Psoas muscle (tissue), 8 donors: ENCODE measurements at places on chromosomes 16 and 17. TPM values are rescaled to one million over a fixed set of nuclear protein-coding genes. Genes with fewer than 3 reads are reported as not detected.

Gene TMEM107
- 1.2 TPM for total RNA-seq

Gene KRT12
- not detected for total RNA-seq

GRCh38 chr17:34082404-34082803 lies 172.7 kb upstream of the CCL2 start:
- DNase-seq: no peak

Gene MYO1D
- total RNA-seq: 5.9 TPM

Gene NTN1
- 1.4 TPM for total RNA-seq

DNA sequence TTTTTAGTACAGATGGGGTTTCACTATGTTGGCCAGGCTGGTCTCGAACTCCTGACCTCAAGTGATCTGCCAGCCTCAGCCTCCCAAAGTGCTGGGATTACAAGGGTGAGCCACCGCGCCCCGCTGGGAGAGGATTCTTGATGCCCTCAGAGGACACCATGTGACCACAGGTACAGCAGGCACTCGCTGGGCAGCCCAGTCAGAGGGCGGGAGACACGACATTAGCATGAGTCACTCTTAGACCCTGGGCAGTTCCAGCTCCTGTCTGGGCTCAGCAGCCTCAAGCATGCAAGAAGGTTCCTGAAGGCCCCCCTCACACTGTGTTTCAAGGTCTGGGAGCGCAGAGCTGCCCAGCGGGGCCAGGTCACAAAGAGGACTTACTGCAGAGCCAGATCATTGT lies 11.9 kb downstream of the STAC2 start:
- DNase-seq: no peak

Gene SLC12A3
- total RNA-seq: not detected

DNA sequence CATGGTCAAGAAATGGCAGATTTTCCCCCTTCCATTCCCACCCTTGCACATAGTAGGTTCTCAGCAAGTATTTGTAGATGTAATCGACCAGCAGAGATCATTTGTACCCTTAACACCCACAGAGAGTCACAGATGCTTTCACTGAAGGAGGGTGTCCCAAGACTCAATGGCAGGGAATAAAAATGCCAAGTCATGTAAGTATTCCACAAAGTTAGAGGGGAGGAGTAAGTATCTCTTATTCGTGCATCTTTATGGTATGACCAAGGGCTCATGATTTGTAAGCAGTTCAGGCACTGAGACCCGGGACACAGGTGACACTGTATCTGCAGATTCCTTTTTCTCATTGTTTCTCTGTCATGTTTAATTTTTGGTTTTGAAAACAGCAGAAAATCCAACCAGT lies 489.6 kb downstream of the MAF start:
- DNase-seq: no peak

GRCh38 chr16:12655537-12655936 lies 148.2 kb downstream of the CPPED1 start:
- DNase-seq: no peak

GRCh38 chr17:42361781-42362186 lies 26.5 kb downstream of the STAT3 start:
- no peak for DNase-seq

Gene MFSD6L
- total RNA-seq: not detected

GRCh38 chr17:8629371-8630226 lies 926 bp downstream of the MYH10 start:
- peak; percentile 56 for DNase-seq

DNA sequence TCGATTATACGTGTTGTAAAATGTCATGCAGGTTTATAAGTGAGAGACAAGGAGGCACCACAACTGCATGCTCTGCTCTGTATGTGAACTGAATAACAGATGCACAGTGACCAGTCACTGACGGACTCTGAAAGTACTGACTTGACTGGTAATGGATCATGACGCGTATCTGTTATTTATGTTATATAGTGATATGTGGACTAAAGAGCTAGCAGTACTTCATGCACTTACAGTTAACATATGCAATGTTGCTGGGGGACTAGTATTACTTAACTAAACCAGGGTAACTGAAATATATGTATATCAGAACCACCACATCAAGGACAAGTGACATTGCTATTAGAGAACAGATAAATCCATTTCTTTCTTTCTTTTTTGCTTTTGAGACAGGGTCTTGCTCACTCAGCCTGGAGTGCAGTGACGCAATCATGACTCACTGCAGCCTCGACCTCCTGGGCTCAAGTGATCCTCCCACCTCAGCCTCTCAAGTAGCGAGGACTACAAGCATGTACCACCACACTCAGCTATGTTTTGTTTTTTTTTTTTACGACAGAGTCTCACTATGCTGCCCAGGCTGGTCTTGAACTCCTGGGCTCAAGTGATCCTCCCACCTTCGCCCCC lies 17.2 kb downstream of the COIL start:
- no peak for DNase-seq

DNA sequence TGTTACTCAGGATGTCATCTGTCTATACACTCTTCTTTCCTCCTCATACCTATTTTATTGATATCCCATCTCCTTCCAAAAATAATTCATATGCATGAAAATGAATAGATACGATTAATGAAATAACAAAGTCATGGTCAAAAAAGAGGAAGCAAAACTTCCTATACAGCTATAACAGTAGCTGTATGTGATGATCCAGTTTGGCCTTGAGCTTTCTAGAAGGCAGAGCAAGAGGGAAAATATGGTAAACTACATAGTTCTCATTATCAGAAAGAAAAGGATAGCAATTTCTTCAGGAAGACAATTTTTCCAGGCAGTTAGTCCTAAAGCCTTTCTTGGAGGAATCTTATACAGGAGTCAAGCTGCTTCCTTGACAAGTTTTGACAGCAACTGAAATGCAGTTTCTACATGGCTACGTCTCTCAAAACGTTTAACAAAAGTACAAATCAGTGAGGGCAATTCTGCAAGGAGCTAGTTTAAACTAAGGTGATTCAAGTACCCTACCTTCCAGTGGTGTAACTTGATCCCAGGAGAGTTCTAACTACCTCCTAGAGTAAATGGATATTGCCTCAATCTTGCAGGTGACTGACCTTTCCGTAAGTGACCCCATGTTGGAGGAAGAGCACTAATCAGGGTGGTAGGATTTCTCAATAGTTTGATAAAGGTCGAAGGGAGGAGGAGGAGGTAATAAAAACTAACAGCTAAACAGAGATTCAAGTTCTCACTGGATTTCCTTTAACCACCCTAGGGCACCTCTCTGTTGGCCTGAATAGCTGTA lies 1.0 kb downstream of the SPAG5 start:
- DNase-seq: no peak

DNA sequence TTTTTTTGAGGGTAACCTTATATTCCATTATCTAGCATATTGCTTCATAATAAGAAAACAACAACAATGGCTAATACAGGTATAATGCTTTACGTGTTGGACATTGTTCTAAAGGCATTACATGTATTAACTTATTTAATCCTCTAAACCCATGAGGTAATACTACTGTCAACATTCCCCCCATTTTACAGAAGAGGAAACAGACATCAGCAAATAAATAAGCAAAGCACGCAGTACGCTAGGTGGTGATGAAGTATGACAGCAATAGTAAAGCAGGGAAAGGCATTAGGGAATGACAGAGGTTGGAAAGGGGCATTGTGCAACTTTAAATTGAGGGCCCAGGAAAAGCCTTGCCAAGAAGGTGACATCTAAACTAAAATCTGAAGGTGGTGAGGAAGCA lies 4.6 kb downstream of the ANKRD40 start:
- no peak for DNase-seq

DNA sequence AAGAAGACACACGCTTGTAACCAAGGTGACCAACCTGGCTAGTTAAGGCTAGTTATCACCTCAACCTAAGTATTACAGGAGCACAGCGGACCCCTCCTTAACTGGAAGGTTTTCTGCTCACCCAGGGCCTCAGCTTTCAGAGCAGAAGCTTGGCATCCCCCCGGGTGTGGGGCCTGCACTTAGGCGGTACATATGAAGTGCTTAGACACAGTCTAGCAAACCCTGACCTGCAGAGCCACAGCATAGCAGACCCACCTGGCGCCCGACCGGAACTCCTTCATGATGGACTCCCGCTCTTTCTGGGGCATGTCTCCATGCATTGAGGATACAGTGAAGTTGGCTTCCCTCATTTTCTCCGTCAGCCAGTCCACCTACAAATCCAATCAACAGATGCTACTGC lies 9.8 kb downstream of the EIF4A3 start:
- DNase-seq: no peak
